Stimulated activated CD8-positive, alpha-beta memory T cell treated with anti-CD3 and anti-CD28 coated beads, Interleukin-4, amount 100 ng/mL, for 1 hour (primary cell): ENCODE measurements at places on chromosomes 1 and 21.

- DNase-seq, result no peak
Measured at GRCh38 chr1:165570078-165570477, 26.3 kb downstream of the LRRC52 start.

GRCh38 chr21:25790878-25791204 lies 56.1 kb downstream of the GABPA start:
- no peak for DNase-seq

DNA sequence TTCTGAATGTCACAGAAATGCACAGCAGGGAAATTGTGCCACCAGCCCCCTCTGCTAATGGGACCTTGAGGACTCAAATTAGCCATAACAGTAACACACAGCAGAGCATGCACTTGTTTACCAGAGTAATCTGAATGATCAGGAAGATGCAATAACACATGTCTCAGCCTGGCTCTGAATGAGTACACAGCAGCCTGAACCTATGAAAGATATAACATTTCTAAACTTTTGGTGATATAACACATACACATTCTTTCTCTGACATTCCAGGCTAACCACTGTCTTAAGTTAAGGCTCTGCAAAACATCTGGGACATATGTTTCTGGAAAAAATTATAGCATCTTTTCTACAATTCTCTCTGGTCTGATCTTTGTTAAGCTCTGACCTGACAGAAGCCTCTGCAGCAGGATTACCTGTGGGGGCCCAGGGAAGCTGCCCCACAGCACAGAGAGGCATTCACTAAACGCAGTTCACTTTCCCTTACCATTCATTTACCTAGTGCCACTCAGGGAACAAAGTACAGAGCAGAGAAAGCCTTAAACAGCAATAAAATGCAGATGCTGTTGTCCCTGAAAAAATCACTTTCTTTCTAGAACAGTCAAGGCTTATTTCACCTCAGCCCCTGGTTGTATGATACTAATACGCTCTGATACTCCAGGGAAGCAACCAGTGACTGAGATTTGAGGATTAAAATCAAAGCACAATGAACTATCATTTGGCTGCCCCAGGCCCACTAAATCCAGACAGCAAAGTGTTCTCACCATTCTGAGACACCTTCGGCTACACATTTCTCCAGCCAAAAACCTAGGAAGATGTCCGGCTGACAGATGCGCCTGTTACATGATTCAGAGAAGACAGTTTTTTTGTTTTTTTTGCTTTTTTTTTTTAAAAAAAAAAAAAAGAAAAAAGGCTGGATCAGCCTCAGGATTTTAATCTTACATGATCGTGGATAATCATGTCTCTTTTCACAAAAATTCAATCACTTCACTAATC lies 54.0 kb upstream of the CNN3 start:
- no peak for DNase-seq

- DNase-seq, result no peak
Measured at GRCh38 chr21:37904856-37905255, 11.4 kb downstream of the KCNJ6 start.

- DNase-seq, result no peak
Measured at GRCh38 chr1:160859166-160859565, 3.5 kb downstream of the CD244 start.

- DNase-seq, result no peak
Measured at GRCh38 chr1:16628361-16629111, 15.2 kb upstream of the NBPF1 start.

GRCh38 chr1:67100833-67101232 lies 33.9 kb downstream of the C1orf141 start:
- DNase-seq, result no peak

DNA sequence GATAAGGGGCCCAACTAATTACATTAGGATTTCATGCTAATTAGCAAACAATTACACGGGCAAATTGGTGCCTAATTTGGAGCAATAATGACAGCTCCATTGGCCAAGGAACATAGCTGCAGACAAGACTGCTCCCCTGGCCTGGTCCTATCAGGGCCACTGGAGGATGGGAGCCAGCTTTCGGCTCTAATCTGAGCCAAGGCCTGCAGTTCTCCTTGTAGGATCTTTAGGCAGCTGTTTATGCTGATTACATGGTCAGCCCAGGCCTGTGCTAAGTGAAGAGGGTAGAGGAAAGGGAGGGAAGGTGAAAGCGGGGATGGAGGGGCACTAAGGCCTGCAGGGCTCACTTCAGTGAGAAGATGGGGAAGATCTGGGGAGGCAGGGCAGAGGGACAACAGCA lies 12.4 kb upstream of the ADGRB2 start:
- no peak for DNase-seq

DNA sequence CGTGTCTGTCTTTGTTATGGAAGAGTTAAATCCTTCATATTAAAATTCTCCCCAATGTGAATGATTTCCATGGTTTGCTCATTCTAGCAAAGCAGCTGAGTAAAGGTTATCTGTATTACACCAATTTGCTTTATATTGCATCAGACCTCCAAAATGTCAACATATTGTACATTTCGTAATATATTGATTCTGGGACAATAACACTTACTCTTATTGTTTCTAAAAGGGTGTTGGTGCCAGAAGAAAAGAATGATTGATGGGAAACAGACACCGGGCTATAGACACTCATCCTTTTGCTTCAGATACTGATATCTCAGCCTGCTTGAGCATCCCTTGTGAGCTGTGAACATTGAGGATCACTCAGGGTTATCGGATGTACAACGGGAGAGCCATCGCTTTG lies 7.0 kb downstream of the NTNG1 start:
- DNase-seq, result no peak

DNA sequence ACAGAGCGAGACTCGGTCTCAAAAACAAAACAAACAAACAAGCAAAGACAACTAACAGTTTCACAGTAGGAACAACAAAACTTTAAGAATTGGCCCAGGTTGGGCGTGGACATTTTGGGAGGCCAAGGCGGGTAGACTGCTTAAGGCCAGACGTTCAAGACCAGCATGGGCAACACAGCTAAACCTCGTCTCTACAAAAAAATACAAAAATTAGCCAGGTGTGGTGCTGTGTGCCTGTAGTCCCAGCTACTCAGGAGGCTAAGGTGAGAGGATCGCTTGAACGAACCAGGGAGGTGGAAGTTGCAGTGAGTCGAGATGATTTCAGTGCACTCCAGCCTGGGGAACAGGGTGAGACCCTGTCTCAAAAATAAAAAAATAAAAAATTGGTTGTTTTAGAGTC lies 13.5 kb downstream of the GTF2B start:
- no peak for DNase-seq

- no peak for DNase-seq
Measured at GRCh38 chr21:22351076-22351475, 1352.9 kb downstream of the NCAM2 start.

DNA sequence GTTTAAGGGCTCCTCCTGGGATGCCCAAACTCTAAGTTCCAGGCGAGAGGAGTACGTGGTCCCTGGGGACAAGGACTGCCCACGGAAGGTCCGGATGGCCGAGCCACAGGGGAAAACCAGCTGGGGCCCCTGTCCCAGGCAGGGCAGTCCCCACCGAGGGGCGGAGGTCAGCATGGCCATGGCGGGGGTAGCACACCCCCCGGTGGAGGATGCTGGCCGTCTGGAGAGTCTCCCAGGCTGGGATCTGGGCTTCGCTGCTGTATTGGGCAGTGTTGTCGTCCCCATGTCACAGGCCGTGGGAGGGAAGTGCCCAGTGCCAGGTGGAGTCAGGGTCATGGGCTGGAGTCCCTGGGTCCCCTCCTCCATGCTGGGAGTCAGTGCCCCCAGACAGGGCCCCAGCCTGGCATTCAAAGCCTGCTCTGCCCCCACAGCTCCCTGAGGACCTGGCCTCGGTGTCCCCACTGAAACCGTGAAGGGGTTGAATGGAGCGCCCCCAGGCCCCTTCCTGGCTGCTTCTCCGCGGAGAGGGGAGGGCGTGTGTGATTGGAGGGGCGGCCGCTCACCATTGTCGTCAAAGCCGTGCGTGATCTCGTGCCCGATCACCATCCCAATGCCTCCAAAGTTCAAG lies 6.8 kb downstream of the PRXL2B start:
- DNase-seq, result no peak

DNA sequence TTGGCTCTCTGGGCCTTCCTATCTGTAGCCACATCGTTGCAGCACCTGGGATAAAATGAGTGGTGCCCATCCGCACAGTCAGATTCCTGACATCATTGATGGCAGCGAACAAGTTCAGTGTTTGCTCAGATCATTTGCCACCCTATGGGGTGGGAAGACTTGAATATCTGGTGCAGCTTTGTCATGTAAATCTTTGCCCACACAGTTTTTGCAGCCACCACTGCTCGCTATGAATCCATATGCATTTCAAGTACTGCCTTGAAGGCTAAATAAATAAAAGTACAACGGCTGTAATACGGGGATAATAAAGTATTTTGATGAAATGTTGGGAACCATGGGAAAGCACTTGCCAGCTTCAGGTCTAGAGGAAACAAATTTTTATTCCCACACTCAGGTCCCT lies 56.3 kb upstream of the COA6 start:
- DNase-seq, result no peak

DNA sequence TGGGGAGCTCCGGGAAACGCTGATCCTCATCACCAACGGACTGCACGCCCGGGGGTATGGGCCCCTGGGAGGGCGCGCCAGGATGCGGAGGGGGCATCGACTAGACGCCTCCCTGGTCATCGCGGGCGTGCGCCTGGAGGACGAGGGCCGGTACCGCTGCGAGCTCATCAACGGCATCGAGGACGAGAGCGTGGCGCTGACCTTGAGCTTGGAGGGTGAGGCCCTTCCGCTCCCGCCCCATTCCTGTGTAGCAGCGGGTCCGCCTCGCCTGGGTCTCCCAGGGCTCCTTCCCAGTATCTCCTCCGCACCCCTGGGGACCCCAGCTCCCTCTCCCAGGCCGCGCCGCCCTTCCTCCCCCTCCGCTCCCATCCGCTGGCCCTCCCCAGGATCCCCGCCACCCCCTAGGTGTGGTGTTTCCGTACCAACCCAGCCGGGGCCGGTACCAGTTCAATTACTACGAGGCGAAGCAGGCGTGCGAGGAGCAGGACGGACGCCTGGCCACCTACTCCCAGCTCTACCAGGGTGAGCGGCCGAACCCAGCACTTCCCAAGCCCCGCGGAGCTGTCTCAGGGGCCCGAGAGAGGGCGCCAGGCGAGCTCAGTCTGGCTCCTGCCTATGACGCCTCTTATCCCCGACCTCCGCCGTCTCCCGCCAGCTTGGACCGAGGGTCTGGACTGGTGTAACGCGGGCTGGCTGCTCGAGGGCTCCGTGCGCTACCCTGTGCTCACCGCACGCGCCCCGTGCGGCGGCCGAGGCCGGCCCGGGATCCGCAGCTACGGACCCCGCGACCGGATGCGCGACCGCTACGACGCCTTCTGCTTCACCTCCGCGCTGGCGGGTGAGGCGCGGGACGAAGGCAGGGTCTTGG lies 5.0 kb downstream of the HAPLN2 start:
- DNase-seq, result no peak

GRCh38 chr21:35619184-35619583 lies 441.1 kb downstream of the SETD4 start:
- no peak for DNase-seq

DNA sequence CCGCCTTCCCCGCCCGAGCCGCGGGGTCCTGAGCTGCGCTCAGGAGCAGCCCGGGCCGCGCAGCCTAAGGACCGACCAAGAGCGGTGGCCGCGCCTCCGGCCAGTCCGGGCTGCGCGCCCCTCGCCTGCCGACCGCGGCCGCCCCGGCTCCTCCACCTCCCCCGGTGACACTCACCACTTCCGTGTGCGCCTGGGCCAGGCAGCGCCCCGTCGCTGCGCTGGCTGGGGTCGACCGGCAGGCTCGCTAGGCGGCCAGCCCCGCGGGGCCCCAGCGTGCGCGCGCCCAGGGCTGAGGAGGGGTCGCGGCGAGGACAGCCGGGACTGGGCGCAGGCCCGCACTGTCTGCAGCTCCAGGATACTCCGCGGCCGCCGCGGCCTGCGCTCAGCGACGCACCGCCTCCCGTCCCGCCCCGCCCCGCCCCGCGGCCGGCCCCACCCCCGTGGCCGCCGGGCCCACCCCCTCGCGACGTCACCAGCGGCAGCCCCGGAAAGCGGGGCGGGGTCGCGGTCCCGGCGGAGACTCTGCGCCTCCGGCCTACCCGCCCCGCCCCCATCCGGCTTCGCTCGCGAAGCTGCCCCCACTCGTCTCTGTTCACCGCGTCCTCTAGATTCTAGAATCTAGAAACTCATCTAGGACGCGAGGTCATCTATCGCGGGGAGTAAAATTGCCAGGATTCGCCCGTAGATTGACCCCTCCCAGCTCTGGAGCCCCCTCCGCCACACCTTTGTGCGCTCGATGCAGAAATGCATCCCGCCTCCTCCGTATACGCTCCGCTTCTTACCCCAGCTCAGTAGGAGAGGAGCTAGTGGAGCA lies at the start of gene JAK1:
JAK1 (minus strand) TSS at position 392 of the 814 bp plus-strand sequence. CDS start 80,285 bp downstream, outside the sequence.
- DNase-seq, result peak; percentile 65

DNA sequence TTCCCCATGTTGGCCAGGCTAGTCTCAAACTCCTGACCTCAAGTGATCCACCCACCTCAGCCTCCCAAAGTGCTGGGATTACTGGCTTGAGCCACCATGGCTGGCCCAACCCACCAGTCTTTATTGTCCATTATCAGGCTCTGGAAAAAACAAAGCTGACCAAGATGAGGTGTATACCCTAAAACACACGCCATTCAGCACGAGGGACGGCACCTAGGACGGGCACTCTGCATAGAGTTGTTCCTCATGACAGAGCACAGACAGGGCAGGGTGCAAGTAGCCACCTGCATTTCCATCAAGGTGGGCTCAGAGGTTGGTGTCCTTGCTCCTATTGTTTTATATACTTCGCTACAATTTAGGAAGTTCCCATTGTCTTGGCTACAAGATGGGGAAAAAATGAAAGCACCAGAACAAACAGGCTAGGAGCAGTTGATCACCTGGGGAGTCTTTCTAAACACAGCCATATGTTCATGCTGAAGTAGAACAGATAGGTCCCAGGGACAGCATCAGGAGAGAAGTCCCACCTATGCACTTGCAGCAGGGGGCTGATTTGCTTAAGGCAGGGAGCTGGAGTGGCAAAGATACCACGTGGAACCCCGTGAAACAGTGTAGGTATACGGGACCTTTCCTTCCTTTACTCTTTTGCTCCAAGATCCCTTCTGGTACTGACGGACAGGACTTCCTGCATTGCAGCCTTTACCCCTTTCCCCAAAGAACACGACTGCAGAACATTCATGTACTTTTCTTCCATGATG lies 4.5 kb downstream of the KRTCAP2 start:
- no peak for DNase-seq

DNA sequence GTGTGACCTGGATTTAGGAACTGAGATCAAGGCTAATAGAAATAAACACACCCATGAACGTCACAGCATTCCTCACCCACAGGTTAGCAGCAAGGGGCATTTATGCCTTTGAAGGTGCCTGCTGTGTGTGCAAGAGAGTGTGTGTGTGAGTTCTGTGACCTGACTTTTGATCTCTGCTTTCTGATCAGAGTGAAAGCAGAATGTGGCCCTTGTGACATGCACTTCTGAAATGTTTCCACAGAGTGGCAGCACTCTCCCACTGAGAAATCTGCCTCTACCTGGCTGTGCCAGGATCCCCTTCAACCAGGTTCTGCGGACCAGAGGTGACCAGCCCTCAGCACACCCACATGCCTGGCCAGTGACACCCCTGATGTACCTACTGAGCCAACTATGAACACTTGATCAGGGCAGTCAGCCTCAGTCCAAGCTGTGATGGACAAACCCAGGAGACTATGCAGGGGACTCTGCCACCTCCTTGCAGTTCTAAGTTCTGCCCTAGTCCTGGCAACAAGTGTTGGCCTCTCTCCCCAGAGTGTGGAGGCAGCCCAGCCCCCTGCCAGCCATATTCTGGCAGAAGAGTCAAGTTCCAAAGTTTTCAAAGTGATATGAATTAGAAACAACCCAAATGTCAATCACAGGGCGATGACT lies 41.0 kb downstream of the RXRG start:
- DNase-seq, result no peak
